Breast epithelium (tissue), 4 donors: ENCODE measurements at places on chromosomes 13 and 19.

- no peak for DNase-seq
Measured at GRCh38 chr13:48636550-48636949, 17.2 kb upstream of the CYSLTR2 start.

DNA sequence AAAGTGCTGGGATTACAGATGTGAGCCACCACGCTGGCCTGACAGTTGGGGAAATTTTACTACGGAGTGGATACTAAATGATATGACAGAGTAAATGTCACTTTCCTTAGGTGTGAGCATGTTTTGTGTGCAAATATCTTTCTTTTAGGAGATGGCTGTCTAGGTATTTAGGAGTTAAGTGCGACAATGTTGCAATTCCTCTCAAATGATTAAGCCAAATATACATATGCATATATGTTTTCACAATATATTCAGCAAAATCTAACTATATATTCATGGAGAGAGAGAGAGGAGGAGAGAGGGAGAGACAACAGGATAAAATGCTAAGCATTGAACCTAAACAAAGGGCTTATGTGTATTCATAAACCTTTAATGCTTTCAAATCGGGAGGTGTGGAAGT, 5.4 kb upstream of the SERTAD3 start:
- no peak for DNase-seq

- DNase-seq, result no peak
Measured at GRCh38 chr19:3186891-3187661, 1.3 kb downstream of the NCLN start.

GRCh38 chr19:12979974-12980373, 10.6 kb downstream of the DAND5 start:
- DNase-seq, result no peak

GRCh38 chr13:99312493-99312883, 5.3 kb upstream of the GPR183 start:
- DNase-seq, result peak; percentile 55
